Vagina (tissue), 2 donors: ENCODE measurements at places on chromosomes 13 and 19.

DNA sequence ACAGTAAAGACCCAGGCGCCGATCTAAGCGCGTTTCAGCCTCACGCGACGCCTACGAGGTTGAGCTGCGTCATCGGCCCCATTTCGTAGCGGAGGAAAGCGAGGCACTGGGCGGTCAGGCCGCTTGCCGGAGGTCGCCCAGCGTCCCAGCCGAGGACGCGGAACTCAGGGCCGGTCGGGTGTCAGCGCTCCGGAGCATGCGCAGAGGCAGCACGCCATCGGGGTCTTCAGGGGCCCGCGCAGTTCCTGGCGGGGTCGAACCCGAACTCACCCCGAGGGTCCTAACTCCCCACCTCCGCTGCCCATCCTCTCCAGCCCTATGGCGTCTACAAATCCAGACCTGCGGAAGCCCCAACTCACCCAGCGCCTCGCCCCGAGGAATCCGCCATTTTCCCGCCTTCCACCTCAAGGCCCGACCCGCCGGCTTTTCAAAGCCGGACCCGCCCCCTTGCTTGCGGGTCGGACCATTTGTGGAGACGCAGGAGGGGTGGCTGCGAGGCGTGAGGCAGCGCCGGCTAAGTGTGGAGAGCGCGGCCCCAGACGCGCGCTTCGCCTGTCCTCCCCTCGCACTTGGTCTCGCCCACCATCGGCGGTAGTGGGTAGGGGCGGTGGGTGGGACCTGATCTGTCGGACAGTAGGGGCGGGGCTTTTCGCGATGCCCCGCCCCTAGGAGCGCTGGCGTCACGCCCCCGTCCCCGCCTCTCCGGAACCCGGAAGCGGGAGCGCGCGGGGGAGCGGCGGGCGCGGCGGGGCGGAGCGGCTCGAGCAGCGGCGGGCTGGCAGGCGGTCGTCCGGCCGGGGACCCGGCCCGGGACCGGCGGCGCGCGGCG lies at the start of the genes HAUS8 and MYO9B:
TSS of gene HAUS8 (minus strand) at position 418 of the 829 bp plus-strand sequence. CDS start at position 388, 30 bp downstream.
TSS of gene MYO9B (plus strand) at position 743 of the 829 bp plus-strand sequence. CDS start 25,941 bp downstream, outside the sequence.
- DNase-seq = peak; percentile 99

- no peak for DNase-seq
These were observed 339.0 kb downstream of the RFC3 start for GRCh38 chr13:34156841-34157365.

- DNase-seq = no peak
These were observed 648.0 kb downstream of the DACH1 start for GRCh38 chr13:71218960-71219359.

GRCh38 chr19:41298348-41298964 lies 11.5 kb upstream of the CCDC97 start:
- no peak for DNase-seq

DNA sequence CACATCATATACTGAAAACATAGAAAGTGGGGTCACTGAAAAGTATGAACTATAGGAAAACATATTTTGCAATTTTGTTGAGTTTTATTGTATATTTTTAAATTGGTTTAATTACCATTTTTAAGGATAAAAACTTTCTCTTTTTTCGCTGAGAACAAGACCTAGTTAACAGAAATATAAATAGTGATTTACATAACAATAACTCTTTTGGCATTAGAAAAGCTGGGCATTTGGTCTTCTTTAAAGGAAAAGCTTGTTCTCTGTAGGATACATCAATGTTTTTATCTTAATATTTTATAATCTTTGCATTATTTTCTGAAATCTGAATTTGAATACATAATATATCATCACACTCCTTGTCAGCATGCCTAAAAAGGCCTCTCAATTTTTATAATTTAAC lies 47.4 kb upstream of the MYCBP2 start:
- no peak for DNase-seq
